CD4-positive, CD25-positive, alpha-beta regulatory T cell (primary cell): ENCODE measurements at places on chromosomes 7 and 10. TPM values are rescaled to one million over a fixed set of nuclear protein-coding genes. Genes with fewer than 3 reads are reported as not detected.
A peak's percentile ranks its signal among the peaks of the same experiment; 100 is the strongest.

GRCh38 chr7:85184599-85185423, 2.0 kb downstream of the SEMA3D start:
- DNase-seq = no peak

GRCh38 chr7:16223963-16224707, 197.2 kb downstream of the CRPPA start:
- DNase-seq = peak; percentile 4

- no peak for DNase-seq
Measured at GRCh38 chr10:4506095-4506494, 319.9 kb upstream of the AKR1E2 start.

DNA sequence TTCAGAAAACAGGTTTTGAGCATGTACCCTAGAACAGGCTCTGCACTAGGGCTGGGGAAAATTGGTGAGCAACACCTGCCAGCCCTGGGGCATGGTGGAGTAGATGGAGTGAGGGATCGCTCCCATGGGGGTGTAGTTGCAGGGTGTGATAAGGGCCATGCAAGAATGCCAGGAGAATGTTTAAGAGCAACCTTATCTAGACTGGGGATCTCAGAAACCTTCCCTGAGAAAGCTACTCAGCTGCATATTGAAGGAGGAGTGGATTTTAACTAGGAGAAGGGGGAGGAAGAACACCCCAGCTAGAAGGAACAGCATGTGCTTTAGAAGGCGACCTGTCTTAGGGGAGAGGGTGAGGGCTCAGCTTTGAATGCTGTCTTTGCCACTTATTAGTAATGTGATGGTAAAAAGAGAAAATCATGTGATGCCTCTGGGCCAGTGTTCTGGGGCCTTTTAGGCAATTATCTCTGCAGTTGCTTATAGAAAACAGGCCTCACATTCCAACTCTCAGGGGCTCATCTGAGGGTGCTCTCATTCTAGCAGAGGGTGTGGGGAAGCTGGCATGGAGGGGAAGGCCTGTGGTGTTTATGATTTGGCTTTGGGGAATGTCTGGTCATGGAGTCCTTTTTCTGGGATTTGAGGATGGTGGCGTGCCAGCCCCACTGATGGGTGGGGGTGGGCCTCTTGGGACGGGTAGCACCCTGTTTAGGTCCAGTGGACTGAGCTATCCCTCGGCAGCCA, 225.4 kb downstream of the BMPER start:
- DNase-seq = no peak

- no peak for DNase-seq
Measured at GRCh38 chr10:27771231-27771630, 25.6 kb upstream of the MKX start.

- DNase-seq = no peak
Measured at GRCh38 chr10:9786101-9786500, 1231.6 kb upstream of the CELF2 start.

DNA sequence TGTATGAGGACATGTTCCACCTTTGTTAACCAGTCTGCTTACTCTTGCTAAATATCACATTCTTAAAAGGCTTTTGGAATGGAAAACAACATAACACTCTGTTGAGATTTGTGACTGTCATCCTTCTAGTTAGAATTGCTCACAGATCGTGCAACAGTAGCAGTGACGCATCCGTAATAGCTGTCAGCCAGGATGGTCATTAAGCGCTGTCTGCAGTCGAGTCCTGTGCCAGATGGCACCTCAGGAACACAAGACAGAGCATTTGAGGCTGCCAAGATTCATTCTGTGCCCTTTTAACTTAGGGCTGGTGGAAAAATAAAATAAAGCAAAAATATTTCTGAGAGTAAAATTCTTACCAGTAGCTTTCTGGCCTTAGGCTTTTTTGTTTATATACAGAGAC, 348.6 kb downstream of the ANKRD7 start:
- DNase-seq = no peak

- DNase-seq = no peak
Measured at GRCh38 chr10:98323221-98324164, 55.5 kb upstream of the LOXL4 start.

- no peak for DNase-seq
Measured at GRCh38 chr7:31234836-31235605, 105.5 kb downstream of the NEUROD6 start.

DNA sequence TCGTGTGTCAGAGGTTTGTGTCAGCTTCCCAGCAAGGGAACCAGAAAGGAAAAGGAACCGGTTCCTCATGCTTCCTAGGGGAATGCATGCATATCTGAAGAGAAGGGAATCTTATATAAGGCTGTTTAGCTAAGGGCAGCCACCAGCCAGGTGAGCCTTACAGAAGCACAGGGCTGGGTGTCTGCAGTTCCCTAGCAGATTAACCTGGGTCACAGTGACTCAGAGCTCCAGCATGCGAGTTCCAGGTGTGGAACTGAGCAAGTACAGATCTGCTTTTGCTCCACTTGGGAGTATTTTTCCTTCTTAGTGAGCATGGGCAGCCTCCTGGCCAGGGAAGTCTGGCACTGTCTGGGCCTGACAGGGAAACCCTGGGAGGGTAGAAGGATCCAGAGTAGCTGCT, 957 bp upstream of the ANKRD2 start:
- DNase-seq = no peak

GRCh38 chr7:130216025-130216424, 8.4 kb downstream of the SSMEM1 start:
- DNase-seq = no peak

DNA sequence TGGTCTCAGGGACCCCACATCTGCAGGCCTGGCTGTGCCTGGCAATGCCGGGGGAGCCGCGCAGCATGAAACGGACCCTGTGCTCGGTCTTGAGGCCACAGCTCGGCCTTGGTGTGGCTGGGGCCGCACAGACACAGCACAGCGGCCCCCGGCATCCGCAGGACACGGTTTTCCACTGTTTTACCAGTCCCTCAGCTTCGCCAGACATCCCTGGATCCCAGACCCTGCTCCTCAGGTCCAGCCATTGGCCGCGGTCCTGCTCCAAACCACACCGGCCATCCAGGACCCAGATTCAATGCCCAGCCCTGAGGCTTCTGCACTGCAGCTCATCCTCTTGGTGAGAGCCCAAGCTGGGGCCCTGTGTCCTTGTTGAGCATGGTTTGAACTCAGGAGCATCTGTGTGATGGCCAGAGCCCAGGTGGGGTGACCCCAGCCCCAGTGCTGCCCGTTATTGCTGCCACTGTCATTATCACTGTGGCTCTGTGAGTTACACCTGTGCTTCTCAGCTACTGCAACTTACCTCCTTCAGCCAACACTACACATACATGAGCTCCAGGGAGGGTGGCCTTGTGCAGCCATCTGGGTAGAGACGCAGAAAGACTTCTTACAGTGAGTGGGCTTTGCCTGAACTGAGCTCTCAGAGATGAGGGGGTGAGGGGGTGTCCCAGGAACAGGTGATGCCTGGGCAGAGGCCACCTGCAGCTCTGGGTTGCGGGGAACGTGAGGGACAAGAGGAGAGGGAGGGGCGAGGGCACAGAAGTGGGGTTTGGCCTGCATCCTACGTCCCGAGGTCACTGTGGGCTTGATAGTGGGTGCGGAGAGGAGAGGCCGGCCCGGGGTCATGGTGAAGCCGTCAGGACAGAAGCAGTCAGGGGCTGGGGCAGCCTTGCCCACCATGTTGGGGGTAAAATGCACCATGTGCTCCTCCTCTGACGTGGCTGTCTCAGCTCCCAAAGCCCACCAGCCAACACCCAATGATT, 567.6 kb downstream of the PTPRN2 start:
- no peak for DNase-seq

DNA sequence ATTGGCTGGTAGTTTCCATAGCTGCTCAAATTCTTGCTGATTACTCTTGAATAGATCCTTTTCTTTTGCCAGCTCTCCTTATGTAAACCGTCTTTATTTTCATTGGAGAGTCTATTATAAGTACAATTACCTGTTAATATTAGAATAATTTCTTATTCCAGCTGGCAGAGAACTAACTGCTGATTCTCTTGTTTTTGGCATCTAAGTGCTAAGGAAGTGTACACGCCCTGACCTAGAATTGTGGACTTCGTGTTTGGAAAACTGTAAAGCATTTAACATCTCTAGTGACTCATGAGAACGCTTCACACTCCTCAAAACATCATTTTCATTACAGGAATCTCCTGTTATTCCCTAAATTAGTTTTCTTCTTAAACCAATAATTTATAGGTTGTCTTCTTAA, 39.9 kb upstream of the FAM171A1 start:
- DNase-seq = no peak

GRCh38 chr10:15419279-15419874, 48.3 kb upstream of the FAM171A1 start:
- peak; percentile 40 for DNase-seq

GRCh38 chr7:70410134-70410750, 721.7 kb upstream of the GALNT17 start:
- no peak for DNase-seq

ALOX5 gene
- 1.2 TPM for total RNA-seq

CPN1 gene
- total RNA-seq = not detected

PKD2L1 gene
- total RNA-seq = not detected

EN2 gene
- total RNA-seq = not detected

ADGRA1 gene
- total RNA-seq = not detected

PLAC9 gene
- total RNA-seq = not detected

SYCE1 gene
- 1.7 TPM for total RNA-seq
